ENCODE measurements at places on chromosomes 7 and 10. TPM values are rescaled to one million over a fixed set of nuclear protein-coding genes. Genes with fewer than 3 reads are reported as not detected.

- H3K36me3 ChIP-seq: no peaks in the 10 kb centered on the region
- H3K27me3 ChIP-seq: no peaks in the 10 kb centered on the region
- H3K4me1 ChIP-seq: no peaks in the 10 kb centered on the region
- no peak overlapping the region for H3K27ac ChIP-seq
- H3K4me3 ChIP-seq: no peak overlapping the region
These were observed 39.1 kb upstream of the FGL2 start for GRCh38 chr7:77238703-77239136.

DNA sequence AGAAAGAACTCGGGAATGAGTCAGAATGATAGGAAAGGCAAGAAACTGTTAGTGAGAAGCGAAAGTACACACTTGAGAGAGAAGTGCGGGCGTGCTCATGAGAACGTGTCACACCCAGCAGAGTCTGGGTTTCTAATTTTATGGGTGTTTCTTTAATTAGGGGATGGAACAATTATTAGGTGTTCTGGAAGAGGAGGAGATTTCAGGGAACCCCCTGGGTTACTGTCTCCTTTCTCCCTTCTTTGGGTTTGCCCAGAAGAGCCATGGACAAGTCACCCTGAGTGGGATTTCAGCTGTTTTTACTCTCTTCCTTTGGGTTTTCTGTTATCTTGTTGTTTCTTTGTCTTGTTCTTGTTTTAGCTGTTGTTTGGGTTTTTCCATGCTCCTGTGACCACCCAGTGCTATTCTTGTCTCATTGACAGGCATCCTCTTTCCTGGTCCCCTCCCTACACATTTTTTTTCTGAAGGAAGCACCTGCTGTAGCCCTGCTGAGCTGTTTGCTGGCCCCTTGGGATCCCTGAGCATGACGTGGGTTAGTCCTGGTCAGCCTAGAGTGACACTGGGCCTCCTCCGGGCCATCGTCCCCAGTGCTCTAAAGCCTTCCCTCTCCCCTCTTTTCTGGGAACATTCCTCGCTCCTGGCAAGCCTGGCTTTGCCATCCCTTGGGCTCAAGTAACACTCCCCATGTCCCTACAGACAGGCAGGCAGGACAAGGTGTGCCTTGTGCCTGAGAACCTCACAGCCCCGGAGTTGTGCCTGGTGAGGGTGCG is 3.5 kb downstream of the SH2D4B start:
- DNase-seq: no peak
- no peaks in the 10 kb centered on the region for H3K27me3 ChIP-seq
- peaks cover 7% of the 10 kb centered on the region for H3K4me1 ChIP-seq
- H3K27ac ChIP-seq: no peak overlapping the region

LRMDA gene
- total RNA-seq: 2.2 TPM

DNA sequence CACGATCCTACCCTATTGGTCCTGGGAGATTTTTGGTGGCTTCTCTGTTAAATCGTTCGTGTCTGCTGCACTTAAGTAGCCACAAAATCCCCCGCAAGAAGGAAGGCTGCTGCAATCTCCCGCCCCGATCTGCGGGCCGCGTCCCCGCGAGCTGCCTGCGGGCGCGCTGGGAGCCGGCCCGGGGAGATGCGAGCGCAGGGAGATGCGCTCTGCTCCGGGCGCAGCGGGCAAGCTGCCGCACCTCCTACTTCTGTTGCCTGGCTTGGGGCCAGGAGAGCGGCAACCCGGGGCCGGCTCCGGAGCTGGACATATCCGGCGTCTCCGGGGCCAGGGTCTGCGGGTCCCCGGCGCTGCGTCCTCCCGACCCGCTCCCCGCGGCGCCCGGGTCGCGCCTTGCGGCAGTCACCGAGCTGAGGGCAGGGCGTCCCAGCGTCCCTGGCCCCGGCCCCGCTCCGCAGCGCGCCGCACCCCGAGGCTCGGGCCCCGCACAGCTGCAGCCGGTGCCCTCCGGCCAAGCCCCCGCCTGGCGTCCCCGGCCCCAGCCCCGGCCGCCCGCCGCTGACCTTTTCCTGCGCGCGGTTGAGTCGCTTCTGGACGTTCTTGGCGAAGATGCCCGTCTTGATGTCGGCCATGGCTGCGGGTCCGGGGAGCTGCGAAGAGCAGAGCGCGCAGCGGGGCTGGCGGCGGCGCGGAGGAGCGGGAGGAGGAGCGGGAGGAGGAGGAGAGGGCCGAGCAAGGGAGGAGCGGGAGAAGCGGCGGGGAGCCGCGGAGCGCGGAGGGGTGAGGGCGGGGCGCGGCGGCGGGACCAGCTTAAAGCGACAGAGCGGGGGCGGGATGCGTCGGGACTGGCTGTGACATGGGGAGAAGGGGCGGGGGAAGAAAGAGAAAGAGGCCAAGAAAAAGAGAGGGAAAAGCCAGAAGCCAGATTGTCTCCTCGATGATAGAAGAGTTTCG is at the start of gene AMPH:
Gene AMPH, minus strand, starts transcription at position 654 of the 954 bp plus-strand sequence. Its CDS starts 22 bp downstream, at position 632.
- no peak within 1 kb of the TSS for H3K27ac ChIP-seq
- no peaks in the 10 kb centered on the region for H3K36me3 ChIP-seq
- H3K27me3 ChIP-seq: no peaks in the 10 kb centered on the region

- H3K36me3 ChIP-seq: no peaks in the 10 kb centered on the region
- H3K27me3 ChIP-seq: no peaks in the 10 kb centered on the region
- H3K4me1 ChIP-seq: peaks cover 4% of the 10 kb centered on the region
- peak; percentile 91 for DNase-seq
These were observed 76.6 kb downstream of the SUGCT start for GRCh38 chr7:40211276-40212003.

FXYD4 gene
- total RNA-seq: not detected

DNA sequence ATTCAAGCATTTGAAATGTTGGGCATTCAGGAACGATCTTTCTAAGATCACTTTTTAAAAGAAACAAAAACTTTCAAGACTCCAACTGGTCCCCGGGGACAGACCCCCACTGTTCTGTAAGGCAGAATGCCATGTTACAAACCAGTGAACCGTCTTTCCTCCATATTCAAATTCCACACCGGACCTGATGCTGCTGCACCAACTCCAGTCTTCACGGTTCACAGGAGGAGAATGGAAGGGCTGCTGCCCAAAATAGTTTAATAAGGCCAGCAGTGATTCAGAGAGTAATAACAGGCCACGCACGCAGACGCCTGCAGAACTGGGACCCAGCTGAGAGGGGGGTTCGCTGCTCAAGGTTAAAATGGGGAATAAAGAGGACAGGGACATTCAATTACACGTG is 47.2 kb downstream of the OSBPL3 start:
- peaks cover 15% of the 10 kb centered on the region for H3K4me1 ChIP-seq
- H3K27me3 ChIP-seq: no peaks in the 10 kb centered on the region
- no peaks in the 10 kb centered on the region for H3K36me3 ChIP-seq
- DNase-seq: peak; percentile 56
- H3K27ac ChIP-seq: no peak overlapping the region

DNA sequence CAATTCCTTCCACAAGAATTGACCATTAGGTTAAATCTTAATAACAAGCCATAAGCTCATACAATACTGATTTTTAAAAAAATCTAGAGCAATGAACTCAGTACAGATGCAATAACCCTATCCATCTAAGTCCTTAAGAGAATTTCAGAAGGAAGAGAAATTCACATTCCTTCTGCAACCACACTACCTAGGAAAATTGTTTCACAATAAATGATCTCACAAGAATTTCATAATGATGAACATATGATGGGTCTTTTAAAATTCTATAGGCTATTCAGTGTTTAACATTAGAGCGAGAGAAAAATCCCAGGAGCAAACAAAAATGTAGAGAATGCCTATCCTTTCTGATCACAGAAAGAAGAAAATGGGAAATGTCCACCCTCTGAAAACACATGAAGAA is 70.0 kb upstream of the MAGI2 start:
- H3K4me1 ChIP-seq: no peaks in the 10 kb centered on the region
- no peak for DNase-seq
- H3K27ac ChIP-seq: no peak overlapping the region

GRCh38 chr10:17273403-17273802 is 45.4 kb downstream of the VIM start:
- H3K4me3 ChIP-seq: no peak overlapping the region
- peaks cover 8% of the 10 kb centered on the region for H3K4me1 ChIP-seq
- no peak overlapping the region for H3K27ac ChIP-seq
- H3K27me3 ChIP-seq: no peaks in the 10 kb centered on the region
- no peaks in the 10 kb centered on the region for H3K36me3 ChIP-seq

GRCh38 chr10:75429159-75429827 is 2.1 kb upstream of the LRMDA start:
- H3K4me1 ChIP-seq: peaks cover 10% of the 10 kb centered on the region
- H3K36me3 ChIP-seq: no peaks in the 10 kb centered on the region
- DNase-seq: no peak
- no peak overlapping the region for H3K4me3 ChIP-seq

DNA sequence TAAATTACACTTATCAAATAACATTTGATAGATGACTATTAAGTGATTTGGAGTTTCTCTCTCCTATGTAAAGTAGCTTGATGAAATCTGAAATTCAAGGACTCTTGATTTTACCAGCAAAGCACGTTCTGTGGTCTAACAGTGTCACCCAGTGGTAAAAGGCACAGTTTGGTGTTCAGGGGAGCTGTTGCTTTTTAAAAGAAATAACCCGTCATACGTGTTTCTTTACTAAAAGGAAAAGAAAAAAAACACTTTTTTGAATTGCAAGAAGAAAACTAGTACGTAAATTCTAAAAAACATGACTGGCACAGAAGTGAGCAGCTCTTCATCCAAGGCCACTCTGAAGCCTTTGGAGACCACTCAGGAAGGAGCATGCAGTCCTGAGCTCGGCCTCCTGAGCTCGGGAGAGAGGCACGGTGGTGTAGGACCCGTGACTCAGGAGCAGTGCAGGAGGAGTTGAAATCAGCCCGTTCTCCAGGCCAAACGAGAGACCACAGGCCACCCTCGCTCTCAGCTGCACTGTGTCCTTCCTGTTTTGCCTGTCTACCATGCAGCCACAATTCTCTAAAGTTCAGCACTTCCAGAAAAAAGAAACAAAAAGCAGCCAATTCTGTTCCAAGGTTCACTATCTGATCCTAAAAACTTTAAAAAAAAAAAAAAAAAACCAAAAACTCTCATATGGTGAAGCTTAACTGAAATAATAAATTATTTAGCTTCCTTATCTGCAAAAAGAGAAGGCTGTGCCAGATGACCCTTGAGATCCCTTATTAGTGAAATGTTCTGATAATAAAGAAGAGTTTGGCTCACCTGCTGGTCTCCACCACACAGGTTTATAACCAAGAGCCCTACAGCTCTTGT is 212.6 kb upstream of the FRMD4A start:
- no peaks in the 10 kb centered on the region for H3K36me3 ChIP-seq
- H3K27ac ChIP-seq: peak overlapping the region; percentile 2
- H3K4me1 ChIP-seq: peaks cover 11% of the 10 kb centered on the region
- no peak for DNase-seq
- H3K4me3 ChIP-seq: no peak overlapping the region
- H3K27me3 ChIP-seq: no peaks in the 10 kb centered on the region
